Sigmoid colon (tissue), 7 donors: ENCODE measurements at places on chromosomes 2 and 18. TPM values are rescaled to one million over a fixed set of nuclear protein-coding genes. Genes with fewer than 3 reads are reported as not detected.

Gene DYSF
- 14.9 TPM for total RNA-seq

Gene SIX3
- not detected for total RNA-seq

Gene SCN2A
- total RNA-seq, result 0.83 TPM

Gene IL1R2
- 10.0 TPM for total RNA-seq

Gene FAM237A
- total RNA-seq, result not detected

GRCh38 chr2:75577280-75577679 is 16.5 kb upstream of the EVA1A start:
- no peak for DNase-seq

DNA sequence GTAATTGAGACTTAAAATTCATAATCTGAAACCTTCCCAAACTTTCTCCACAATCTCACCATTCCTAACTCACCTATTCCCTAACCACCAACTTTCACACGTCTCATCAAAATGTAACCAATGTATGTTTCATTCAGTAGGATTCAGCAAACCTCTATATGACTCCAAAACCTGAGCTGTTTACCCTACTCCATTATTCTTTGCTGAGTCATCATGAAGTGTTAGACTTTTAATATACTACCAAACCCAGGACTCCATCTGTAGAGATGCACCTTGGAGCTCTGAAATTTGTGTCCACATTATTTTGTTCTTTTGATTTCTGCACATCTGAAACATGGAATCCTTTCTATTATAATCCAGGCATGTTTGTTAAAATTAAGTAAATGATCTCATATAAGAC is 727.0 kb upstream of the PIK3C3 start:
- no peak for DNase-seq

DNA sequence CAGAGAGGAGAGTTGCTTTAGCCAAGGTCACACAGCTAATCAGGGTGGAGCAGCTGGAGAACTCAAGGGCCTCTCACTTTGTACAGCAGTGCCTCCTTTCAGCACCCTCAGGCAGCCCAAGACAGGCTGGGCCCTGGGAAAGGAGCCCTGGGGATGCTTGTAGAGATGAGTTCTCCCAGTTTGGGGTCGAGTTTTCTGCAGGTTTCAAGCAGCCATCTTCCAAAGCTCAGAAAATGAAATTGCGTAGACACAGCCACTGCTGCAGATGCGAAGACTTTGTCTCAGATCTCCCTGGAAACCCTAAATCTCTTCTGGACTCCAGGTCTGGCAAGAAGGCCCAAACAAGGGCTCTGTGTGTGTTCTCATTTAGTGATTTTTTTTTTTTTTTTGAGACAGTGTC is 22.5 kb downstream of the THNSL2 start:
- DNase-seq, result no peak

DNA sequence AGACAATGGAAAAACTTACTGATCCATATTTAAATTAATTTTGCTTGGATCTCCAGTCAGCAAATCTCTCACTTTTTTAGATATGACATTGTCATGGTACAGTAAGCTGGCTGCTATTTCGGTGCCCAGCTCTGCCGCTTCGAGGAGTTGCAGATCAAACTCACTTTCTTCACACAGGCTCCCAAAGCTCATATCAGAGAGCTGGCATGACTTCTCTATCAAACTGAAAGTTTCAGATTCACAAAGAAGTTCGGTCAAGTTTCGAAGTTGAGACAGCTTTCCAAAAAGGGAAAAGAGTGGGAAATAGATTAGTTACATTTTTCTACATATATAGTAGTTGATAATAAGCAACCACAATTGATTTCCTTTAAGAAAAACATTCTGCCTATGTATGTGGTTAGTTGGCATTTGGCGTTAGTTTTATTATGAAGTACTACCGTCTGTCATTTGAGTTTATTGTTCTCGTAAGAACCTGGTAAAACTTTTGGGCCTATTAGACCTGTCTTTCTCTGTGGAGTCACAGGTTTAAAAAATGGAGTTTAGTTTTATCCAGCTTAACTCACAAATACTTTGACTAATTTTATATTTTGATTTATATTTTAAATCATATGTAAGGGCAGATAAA is 118.8 kb downstream of the ABCA12 start:
- no peak for DNase-seq

DNA sequence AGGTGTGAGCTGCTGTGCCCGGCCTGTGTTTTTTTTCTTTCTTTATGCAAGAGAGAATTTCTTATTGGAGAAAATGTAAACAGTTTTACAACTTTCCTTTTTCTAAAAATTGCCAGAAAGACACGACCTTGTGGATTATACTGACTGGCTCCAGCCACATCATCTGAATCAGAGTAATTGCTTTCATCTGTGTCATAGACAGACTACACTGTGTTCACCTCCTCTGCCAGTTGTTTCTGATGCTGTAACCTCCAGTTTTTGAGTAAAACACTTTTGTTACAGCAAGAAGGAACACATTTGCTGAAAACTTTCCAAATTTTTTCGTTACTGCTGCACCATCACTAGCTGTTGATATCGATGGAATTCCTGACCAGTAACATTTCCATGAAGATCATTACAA is 43.9 kb upstream of the PLEKHM3 start:
- no peak for DNase-seq

DNA sequence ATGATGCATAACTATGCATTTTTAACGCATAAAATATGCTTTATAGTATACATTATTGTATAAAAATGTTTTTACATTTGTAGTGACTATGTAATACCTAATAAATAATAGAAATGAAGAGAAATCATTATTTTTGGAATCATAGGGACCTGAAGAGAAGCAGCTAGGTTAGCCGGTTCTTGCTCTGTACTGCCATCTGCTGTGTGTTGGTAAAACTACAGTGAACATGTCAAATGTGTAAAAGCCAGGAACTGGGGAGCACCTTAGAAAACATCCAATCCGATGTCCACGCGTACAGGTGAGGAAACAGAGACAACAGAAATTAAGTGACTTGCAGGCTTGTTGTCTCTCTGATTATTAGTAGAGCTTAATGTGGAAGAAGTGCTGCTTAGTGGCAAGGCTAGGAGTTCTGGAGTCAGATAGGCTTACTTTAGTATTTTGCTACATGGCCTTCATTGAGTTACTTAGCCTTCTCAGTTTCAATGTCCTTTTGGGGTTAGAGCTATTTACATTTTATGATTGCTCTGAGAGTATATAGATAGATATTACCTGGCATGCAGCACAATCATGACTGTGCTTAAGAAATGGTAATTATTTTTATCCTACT is 386.5 kb downstream of the DLGAP1 start:
- no peak for DNase-seq

GRCh38 chr18:32093102-32093511 is 1.4 kb downstream of the RNF138 start:
- DNase-seq, result peak; percentile 77

GRCh38 chr18:65544701-65545100 is 206.1 kb upstream of the CDH7 start:
- DNase-seq, result no peak

DNA sequence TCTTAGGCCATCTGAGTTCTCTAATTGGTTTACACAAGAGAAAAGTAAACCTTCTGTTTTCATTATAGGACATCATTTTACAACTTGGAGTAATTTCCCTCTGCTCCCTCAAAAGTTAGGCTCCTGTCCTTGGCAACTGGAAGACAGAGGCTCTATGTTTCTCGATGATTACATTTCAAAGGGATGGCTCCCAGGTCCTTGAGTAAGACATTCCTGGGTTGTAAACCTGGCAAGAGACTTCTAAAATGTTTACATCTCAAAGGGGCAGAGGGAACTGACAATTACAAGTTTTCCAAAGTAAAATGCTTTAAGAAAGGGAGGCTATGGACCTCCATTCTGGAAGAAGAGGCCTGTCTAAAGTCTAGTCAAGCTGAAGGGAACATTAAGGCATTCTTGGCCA is 268.3 kb upstream of the REG3G start:
- DNase-seq, result no peak

GRCh38 chr2:24380820-24381219 is 20.5 kb upstream of the ITSN2 start:
- no peak for DNase-seq
